ENCODE measurements at places on chromosomes 3 and 15. TPM values are rescaled to one million over a fixed set of nuclear protein-coding genes. Genes with fewer than 3 reads are reported as not detected.

DNA sequence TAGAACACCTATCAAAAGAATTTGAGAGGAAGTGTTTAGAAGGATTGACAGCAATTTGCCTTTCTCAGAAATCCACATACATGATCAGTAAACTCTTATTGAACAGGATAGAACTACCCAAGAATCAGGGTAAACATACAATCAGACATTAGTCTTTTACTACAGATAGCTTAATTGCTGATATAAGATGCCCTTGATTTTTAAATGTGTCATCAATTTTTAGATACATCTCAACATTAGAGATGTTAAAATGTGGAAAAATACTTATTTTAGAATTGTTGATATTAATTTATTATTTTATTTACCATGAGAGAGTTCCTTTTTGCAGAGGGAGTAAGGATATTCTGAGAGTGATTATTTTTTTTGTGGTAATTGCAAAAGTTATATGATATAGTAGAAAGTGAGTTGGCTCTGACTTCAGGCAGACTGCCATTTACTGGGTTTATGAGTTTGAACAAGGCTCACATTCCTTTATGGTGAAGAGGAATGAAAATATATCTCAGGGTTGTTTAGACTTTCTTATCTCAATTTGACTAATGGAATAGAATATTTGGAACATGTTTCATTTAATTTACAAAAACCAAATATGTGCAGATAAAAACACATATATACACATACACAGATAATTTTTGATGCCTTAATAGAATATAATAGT is 302.8 kb upstream of the GOLIM4 start:
- no peak for DNase-seq

DNA sequence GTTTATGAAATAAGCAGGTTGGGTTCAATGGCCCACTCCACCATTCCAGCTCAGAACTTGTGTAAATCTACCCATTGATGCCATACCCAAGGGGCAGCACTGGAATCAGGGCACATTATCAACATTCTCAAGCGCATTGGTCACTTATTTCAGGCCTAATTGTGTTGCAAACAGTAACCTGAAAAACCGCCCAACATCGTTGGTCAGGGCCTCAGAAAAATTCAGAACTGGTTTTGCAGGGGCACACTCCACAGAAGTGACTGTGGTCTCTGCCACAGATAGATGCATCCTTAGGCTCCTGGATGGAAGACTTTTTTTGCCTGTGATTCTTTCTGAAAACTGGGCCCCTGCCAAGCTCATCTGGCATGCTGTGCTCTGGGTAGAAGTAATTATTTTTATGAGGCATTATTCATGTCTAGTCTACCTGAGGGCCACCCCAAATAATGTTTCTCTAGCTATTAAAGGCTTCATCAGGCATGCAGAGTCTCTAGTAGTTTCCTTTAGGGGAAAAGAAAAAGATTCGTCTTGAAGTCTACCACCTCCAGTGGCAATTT is 21.7 kb upstream of the LRTM1 start:
- no peak for DNase-seq

DNA sequence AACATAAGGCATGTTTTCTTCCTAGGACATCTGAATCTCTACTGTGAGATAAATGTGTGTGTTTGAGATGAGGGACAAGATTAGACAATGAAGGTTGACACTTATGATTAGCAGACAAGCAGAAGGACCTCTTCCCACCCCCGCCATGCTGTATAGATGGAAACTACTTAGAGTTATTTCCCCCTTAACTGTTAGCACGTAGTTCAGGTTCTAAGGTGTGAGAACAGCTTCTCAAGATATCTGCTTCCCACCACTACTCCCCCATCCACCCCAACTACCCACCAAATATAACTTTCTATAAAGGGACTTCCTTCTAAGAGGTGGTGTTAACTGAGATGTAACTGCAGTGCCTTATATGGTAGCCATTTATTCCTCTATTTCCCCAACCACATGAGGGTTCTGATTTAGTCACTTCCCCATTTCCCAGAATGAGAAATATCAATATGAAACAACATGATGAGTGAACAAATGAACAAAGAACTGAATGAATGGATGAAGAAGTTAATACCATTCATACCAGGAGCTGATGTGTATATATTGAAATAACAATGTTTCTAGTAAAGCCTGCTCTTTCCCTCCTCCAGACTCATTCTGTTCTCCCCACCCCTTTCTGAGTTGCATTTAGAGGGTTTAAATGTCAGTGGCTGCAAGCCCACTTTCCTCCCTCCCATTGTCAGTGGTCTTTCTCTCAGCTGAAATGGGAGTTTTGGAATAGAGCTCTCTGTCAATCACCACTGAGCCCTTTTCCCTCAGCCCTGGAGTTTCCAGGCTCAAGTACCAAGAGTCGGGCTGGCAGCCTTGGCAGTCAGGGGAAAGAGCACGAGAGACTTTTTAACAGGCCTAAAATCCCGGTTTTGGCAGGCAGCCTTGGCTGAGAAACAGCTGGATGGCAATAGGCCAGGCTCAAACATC is 7.7 kb upstream of the RFTN1 start:
- DNase-seq = no peak

- DNase-seq = no peak
Measured at GRCh38 chr3:141076797-141077571, 25.8 kb downstream of the SPSB4 start.

GRCh38 chr15:65423976-65424679 is 1.4 kb upstream of the IGDCC4 start:
- no peak for DNase-seq

DNA sequence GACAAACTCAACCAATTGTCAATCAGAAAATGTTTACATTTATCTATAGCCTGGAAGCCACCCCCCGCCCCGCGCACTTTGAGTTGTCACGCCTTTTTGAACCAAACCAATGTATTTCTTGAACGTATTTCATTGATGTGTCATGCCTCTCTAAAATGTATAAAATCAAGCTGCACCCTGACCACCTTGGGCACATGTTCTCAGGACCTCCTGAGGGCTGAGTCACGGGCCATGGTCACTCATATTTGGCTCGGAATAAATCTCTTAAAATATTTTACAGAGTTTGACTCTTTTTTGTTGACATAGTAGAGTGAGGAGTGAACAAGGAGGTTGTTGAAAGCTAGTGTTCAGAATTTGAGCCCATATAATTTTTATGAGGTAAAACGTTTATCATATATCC is 6.5 kb downstream of the MCTP2 start:
- no peak for DNase-seq

DNA sequence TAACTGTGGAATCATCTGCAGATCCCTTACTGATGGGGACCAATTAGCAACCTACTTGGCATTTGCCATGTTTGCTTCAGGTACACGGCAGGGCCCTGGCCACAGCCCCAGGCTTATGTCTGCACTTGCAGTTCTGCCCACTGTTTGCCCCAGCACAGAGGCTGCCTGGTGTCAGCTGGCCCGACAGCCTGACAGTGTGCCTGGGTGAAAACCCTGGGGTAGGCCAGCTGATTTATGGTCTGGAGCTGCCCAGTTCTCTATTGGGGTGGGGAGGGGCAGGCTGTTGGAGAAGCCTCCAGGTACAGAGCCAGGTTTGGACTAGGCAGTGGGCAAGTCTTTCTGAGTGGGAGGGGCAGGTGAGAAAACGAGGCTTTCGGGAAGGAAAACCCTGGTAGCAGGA is 11.2 kb upstream of the TGM5 start:
- DNase-seq = no peak

DNA sequence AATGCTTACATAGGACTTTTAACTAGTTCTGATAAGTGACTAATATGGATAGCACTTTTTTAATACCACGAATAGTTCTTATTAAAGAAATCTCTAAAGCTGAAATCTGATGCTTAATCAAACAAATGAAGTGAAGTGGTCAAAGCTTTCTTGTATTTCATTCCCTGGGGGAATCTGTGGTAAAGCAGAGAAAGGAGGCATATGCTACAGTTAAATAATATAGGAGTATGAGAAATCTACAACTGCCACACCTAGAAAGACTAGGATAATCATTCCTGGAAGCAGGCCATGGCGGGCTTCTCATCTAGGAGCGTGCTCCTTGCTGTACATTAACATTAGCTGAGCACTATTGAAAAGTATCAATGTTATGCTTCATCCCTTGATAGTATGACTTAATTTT is 835.7 kb downstream of the OTOL1 start:
- DNase-seq = no peak

CHRFAM7A gene
- 0.59 TPM for total RNA-seq

ACSBG1 gene
- 0.25 TPM for total RNA-seq

LRRC28 gene
- total RNA-seq = 12.5 TPM

CADPS gene
- total RNA-seq = not detected

Data from CD4-positive, CD25-positive, alpha-beta regulatory T cell (primary cell).